ENCODE measurements at places on chromosomes 12 and 14.

- no peak for DNase-seq
Observed at GRCh38 chr12:23921099-23921856, 28.2 kb downstream of the SOX5 start.

DNA sequence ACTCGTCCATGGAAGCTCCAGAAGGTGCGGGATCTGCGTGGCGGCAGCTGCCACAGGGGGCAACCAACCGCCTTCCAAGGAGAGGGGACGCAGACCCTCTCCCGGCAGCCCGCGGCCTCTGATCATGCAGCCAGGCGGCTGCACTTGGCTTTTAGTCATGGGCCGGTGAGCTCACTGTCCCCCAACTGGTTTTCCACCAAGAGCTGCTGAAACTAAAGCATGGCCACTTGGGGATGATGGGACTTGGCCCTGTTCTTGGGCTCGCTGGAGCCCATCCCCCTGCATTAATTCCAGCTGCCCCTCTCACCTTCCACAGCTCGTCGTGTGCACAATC, 39.1 kb downstream of the CCDC85C start:
- no peak for DNase-seq

GRCh38 chr12:106645074-106645421, 62.2 kb downstream of the RFX4 start:
- DNase-seq: no peak

GRCh38 chr12:122235741-122236140, 9.9 kb upstream of the DIABLO start:
- no peak for DNase-seq

DNA sequence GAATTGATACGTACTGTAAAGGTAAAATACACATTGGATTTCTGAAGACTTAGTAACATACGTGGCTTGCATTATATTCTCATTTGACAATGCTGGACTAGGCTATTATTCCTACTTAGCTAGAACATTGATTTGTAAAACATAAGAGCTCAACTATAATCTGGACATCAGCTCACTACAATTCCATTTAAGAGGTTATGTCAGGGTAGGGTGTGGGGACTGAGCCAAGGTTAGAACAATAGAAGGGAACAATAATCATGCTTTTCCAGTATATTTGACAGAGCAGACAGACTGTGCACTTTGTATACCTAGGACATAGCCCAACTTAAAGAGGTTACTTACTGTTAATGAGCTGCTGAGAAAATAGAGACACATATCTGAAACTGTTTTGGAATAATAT, 10.8 kb downstream of the ZCRB1 start:
- no peak for DNase-seq

- DNase-seq: peak; percentile 65
Observed at GRCh38 chr12:116882742-116883141, 1.5 kb upstream of the HRK start.

GRCh38 chr12:23450810-23451209, 498.7 kb downstream of the SOX5 start:
- no peak for DNase-seq

DNA sequence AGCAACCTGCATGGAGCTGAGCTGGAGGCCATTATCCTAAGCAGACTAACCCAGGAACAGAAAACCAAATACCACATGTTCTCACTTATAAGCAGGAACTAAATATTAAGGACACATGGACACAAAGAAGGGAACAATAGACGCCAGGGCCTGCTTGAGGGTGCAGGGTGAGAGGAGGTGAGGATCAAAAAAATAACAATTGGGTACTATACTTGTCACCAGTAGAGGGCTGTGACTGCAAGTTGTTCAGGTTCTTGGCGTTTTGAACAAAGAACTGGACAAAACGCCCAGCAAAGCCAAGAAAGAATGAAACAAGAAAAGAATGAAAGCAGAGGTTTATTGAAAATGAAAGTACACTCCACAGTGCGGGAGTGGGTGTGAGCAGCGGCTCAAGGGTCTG, 208.5 kb upstream of the NEDD1 start:
- DNase-seq: no peak

- no peak for DNase-seq
Observed at GRCh38 chr12:116916122-116916521, 5.4 kb downstream of the FBXW8 start.

DNA sequence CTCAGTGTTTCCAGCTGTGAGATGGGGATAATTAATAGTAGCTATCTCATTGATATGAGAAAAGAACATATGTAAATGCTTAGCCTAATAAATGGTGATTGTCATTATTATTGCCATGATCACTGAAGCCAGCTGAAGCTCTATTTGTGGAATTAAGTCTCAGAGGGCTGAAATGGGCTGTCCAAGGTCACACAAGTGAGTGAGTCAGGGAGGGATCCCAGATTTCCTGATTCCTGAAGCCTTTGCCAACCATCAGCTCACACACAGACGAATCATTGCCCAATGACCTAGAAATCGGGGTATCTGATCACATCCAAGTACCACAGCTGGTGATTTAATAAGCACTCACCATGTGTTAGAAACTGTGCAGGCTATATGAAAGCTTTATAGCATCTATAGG, 21.6 kb upstream of the TMEM229B start:
- no peak for DNase-seq

GRCh38 chr12:42445891-42446290, 119.9 kb downstream of the PPHLN1 start:
- no peak for DNase-seq

- DNase-seq: no peak
Observed at GRCh38 chr14:27391331-27391730, 793.5 kb upstream of the NOVA1 start.

GRCh38 chr12:106976668-106977067, 10.3 kb downstream of the MTERF2 start:
- no peak for DNase-seq

DNA sequence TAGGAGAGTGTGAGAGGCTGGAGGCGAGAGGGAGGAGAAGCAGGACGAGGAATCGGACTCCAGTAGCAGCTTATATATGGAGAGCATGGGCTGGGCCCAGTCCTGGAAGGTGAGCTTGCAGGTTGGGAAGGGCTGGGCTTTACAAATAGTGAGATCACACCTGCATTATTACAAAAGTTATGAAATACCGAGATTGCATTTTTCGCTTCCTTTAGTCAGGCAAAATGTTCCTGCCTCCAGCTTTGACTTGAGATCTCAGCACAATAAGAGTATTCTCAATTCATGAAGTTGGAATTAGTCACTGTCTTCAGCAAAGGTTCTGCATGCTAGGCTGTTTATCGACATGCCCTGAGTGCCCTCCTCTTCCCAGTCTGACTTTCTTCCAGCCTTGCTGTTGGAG, at the start of gene KRT6B:
Gene KRT6B, minus strand, starts transcription at position 46 of the 400 bp plus-strand sequence. CDS start 68 bp downstream, outside the sequence.
- DNase-seq: no peak

DNA sequence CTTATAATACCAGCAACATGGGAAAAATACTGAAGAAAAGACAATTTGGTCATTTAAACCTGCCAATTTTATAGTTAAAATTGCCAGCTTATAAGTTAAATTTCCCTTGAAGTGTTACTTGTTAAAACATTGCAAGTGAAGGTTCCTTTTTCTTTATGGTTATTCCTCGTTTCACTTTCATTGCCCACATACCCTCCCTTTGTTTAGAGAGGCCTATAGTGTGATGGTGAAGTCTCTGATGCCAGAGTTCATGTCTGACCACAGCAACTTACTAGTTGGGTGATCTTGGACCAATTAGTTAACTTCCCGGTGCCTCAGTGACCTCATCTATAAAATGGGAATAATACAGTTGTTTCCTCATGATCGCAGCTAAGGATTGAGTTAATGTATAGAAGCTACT, 173.5 kb downstream of the ANO6 start:
- DNase-seq: no peak

GRCh38 chr12:2051700-2052621, 826 bp upstream of the CACNA1C start:
- DNase-seq: no peak

DNA sequence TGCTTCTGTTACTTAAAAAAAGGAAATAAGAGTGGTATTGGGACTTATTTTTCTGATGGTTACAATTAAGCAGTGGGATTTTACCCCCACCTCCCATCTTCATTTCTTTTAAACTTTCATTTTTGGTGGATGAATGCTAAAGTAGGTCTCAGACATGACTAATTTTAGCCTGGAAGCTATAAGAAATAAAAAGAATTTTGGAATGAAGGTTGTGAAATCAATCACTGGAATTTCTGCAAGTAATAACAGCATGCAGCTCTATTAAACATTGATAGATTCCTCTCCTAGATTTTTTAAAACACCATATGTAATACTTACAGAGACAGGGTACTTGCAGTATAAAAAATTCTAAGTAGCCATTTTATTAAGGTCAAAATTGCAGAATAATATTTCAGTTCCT, 164.2 kb upstream of the CLEC14A start:
- DNase-seq: no peak

GRCh38 chr12:127928615-127929571, 338.1 kb upstream of the TMEM132C start:
- no peak for DNase-seq

DNA sequence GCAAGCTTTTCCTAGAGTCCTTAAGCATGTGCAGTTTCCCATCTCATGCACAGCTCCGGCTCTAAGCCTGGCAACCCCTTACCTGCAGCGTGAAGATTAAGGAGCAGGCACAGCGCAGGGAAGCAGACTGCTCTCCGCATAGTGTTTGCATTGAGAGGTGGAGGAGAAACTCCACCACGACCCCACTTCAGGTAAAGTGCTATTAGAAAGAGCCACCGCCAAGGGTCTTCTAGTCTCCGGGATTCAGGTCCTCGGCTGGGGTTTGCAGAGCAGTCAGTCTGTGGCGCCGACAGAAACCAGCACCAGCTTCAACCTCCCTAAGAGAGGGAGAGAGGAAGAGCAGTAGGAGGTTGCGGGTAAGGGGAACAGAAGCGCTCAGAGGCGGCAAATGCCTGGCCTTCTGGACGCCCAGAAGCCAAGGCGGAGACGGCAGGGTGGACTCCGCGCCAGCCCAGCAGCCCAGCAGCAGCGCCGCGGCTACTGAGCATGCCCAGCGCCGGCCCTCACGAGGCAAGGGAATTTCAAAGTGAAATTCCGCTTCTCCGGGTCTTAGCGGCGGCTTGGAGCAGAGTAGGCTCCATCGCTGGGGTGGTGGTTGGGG, at the start of gene PTPRR:
Gene PTPRR, minus strand, starts transcription at position 488 of the 601 bp plus-strand sequence. Its CDS starts 348 bp downstream, at position 140.
- DNase-seq: no peak

DNA sequence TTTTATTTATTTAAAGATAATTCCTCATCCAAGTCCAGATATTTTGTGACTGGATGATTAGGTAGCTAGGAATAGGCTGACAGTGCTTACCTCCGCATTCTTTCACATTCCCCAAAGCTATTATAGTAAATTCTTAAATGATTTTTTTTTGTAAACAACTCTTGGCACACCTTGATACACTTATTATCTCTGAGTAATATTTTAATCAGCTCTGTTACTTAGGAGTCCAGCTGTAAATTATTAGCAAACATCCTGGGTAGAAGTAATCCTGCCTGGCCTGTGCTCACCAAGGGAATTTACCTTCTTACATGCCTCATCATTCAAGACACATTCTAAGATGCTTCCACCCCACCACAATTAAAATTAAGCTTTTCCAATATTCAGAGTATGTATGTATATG, 186.1 kb downstream of the SLC2A13 start:
- no peak for DNase-seq

DNA sequence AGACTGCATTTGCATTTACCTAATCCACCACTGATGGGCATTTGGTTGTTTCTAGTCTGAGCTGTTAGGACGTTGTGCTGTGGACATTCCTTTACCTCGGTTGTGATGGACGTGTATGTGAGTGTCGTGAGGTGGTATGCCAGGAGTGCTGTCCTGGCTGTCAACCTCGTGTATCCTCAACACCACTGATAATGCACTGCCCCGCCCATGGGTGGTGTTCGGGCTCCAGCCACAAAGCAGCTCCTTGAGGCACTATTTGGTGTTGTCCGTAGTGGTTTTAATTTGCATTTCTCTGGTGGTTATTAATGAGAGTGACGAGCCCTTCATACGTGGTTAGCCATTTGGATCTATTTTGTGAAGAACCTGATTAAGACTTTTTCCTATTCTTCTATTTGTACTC, 87.6 kb downstream of the PPP2R5C start:
- no peak for DNase-seq

- DNase-seq: no peak
Observed at GRCh38 chr14:72604133-72604532, 289.8 kb downstream of the DPF3 start.

GRCh38 chr14:71243697-71244096, 336.4 kb downstream of the PCNX1 start:
- no peak for DNase-seq

DNA sequence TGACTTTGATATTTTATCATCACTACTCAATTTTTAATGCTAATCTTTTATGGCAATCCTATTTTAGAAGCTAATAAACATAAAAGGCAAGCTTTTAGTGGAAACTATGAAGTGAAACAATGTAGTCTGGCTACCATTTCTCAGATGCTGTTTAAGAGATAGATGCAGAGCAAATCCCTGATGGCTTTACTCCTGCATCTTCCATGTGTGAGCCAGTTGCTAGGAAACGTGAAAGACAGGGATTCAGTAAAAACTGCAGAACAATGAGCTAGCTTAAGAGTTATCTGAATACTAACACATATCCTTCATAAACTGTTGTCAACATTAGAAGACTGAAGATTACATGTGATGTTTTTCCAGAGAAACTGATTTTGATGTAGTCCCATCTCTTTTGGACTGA, 112.6 kb downstream of the SLC2A13 start:
- no peak for DNase-seq

GRCh38 chr12:52666471-52666870, 13.7 kb downstream of the KRT1 start:
- no peak for DNase-seq

GRCh38 chr14:94022532-94023411, 3.4 kb upstream of the OTUB2 start:
- no peak for DNase-seq

DNA sequence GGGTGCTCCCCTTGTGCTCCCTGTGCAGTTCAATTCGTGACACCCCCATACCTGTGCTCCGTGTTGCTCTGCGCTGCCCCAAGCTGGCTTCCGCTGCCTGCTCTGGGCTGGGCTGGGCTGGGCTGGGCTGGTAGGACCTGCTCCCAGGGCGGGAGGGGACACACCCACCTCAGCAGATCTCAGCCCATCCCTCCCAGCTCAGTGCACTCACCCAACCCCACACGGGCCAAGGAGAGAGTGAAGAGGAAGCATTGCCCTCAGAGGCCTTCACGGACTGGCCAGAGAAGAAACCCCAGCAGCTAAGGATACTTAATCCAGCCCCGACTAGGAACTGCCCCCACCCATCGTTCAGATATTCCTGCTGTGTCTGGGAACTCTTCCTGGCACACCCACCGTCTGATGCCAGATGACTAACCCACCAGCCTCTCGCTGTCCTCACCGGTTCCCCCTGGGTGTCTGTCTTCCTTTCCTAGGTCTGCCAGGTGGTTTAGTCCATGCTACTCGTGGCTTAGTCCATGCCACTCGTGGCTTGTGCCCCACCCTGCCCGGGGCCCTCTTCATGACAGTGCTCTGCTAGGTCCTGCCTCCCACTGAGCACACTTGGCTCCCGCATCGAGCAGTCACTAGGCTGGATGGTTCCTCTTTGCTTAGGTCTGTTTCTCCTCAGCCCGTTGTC, at the start of gene LPAR5:
Gene LPAR5, minus strand, starts transcription at position 104 of the 676 bp plus-strand sequence. CDS start 14,711 bp downstream, outside the sequence.
- peak; percentile 48 for DNase-seq
